ENCODE measurements at places on chromosomes 16 and 17.
A peak's percentile ranks its signal among the peaks of the same experiment; 100 is the strongest.

DNA sequence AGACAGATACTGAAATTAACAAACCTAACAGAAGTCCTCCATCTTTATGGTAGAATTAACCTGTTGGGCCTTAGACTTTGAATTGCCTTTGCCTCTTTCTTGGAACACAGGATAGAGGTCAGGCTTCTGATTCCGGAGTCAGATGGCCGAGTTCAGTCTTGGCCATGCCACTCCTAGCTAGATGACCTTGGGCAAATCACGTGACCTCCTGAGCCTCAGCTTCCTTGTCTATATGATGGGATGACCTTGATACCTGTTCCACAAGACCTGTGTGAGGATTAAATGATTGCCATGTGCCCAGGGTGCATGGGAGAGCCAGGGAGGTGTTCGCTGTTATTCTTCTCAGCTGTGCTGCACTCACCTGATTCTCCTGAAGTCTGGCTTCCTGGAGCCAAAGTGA is 161.4 kb downstream of the CMIP start:
- DNase-seq: no peak

DNA sequence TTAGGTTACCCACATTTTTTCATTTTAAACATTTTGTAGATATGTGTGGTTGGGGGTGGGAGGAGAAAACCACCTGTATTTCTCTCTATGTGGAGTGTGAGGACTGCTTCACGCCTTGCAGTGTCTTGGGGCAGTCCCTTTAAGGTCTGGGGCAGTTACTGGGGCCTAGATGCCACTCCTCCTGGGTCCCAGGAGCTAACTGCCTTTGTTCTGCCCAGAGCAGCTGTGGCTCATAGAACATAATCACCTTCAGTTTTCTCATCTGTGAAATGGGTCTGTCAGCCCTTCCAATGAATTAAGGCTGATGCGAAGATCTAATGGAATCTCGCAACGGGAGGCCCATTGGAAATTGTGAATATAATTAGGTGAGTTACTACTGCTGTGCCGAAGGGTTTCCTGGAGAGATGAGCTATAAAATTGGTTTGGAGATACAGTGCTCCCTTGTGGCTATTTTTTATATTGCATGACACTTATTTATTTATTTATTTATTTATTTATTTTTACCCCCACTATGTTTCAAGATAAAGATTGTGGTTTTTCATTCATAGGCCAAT is 22.9 kb downstream of the DHRS7C start:
- DNase-seq: no peak

- no peak for DNase-seq
Observed at GRCh38 chr16:63301349-63301748, 1265.1 kb upstream of the CDH8 start.

DNA sequence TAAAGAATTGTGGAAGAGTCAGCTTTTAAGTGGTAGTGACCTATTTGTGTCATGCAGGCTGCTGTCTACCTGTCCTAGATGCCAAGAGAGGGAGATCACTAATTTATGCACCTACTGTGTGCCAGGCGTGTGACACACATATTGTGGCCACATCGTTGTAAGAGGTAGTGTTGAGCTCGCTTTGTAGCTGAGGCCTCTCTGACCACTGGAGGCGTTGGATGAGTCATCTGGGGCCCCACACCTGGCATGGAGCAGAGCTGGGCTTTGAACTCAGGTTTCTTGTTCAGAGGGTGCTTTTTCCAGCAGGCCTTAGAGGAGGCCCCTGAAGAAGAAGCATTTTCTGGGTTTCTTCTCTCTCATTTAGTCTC is 52.3 kb upstream of the LGALS9 start:
- no peak for DNase-seq

GRCh38 chr17:72403713-72404209 is 282.9 kb downstream of the SOX9 start:
- DNase-seq: no peak

- DNase-seq: no peak
Observed at GRCh38 chr17:63735691-63736090, 5.9 kb downstream of the STRADA start.

DNA sequence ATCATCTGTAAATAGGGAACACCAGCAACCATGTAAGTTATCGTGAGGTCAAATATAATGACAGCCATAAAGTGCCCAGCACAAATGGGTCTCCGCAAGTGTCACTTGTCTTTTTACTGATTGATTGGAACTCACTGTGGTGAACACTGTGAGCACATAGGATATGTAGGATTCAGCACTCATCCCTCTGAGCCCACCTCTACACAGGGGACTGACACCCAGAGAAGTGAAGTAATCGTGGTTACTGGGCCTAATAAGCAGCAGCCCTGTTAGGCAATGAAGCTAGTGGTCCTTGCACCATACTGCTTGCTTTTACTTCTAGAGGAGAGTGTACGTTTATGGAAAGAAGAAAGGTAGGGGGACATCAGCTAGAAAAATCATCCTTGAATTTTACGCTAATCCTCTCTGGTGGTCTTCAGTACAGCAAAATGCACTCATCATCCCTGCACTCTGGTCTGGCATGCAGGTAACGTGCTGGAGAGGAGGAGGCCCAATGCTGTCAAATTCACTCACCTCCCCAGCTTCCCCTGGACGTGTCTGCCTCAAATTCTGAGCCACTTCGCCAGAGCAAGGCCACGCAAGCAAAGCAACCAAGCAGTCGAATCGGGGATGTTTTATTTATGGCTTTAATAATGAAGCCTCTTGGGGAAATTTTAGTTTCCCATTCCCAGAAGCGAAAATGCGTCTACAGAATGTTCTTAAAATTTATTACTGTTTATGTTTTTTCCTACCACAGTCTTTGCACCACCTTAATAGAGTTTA is 74.7 kb downstream of the YPEL2 start:
- DNase-seq: no peak

GRCh38 chr17:49832840-49833599 is 14.8 kb downstream of the TAC4 start:
- DNase-seq: no peak

GRCh38 chr17:34728771-34729310 is 149.5 kb downstream of the TMEM132E start:
- no peak for DNase-seq

- DNase-seq: no peak
Observed at GRCh38 chr17:78912082-78912481, 9.1 kb upstream of the CEP295NL start.

DNA sequence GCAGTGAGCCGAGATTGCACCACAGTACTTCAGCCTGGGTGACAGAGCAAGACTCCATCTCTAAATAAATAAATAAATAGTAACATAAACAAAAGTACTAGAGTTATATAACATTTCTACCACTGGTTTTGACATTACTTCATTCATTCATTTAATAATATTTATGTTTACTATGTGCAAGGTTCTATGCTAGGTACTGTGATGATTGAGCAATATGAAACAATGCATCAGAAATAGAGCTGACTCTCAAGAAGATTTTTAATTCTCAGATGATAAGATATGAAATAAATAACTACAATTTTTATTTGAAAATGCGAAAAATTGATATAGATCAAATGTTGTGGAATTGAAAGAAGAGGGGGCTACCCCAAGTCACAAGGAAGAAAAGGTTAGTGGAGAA is 8.9 kb upstream of the MED13 start:
- DNase-seq: no peak

GRCh38 chr17:38735161-38735997 is 5.2 kb downstream of the CISD3 start:
- DNase-seq: peak; percentile 58

DNA sequence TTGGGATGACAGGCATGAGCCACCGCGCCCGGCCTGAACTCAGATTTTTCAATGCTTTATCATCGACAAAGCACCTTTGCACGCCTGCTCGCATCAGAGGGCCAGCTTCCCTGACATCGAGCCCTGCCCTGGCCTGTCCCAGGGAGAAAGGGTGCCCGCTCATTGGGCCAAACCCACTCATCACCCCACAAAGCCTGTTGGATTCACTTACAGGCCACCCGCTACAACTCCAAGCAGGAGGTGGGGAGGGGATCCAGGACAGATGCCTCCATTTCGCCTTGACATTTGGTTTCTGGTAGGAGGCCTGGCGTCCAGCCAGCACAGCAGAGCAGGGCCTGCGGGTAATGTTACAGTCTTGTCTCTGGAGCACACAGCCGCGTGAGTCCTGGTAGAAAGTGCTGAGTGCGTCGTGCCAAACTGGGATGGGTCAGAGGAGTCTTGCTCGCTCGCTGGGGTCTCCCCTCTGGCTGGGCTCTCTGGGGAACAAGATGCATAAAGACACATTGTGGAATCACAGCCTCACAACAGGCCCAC is 19.8 kb downstream of the SMTNL2 start:
- DNase-seq: no peak

DNA sequence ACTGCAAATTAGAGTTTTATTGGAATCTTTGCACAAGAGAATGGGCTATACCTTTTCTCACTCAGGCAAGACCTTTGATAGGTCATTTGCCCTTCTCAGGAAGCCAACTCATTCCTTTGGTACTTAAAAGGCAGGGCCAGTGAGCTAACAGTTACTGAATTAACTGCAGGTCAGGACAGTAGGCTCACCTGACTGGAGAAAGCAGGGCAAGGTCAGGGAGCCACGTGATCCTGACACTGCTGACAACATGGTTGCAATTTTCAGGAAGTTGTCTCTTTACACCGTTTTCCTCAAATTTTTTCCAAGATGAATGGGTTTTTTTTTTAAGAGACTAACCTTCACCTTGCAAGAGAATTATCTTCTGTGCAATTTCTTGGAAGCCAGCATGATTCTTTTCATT is 21.1 kb downstream of the CPSF4L start:
- DNase-seq: no peak

DNA sequence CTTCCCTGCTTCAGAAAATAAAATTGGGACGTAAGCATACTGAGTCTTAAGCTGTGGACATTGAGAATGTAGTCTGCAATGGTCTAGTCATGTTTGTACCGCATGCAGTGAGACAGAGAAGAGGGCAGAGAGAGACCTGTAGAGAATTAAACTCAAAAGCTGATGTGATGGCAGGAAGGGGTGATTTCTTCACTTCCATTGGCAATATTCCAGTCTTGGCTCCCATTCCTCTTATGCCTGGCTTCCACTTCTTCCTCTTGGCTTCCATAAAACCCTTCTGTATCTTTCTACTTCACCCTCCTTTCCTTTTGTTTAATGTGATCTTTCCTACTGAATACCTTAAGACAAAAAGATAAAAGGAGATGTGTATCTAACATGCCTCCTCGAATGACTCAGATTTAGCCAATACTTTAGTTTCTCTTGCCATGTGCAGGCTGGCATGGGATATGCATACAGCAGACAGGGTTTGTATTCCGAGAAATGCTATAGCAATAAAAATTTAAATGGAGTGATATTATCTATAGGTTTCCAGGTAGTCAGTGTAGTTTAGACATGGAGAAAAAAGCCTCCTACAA is 423.1 kb upstream of the DYNLRB2 start:
- no peak for DNase-seq

DNA sequence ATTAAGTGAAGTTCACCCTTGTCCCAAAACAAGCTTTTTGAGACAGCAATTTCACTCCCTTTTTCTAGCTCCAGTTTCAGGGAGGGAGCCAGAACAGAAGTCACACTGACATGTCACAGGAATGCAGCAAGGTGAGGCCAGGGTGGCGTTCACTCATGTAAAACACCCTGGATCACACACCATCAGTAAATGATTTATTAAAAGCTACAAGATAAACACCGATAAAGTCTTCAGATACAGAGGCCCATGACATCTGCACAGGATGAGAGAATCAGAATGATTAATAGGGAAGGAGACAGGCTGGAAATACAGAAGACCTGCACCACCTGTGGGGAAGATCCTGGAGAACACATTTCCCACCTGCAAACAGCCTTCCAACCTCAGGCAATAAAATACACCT is 77.5 kb upstream of the DYNLRB2 start:
- DNase-seq: no peak

- no peak for DNase-seq
Observed at GRCh38 chr16:55283812-55284717, 39.9 kb upstream of the IRX6 start.

- DNase-seq: no peak
Observed at GRCh38 chr17:82216301-82217119, 3.9 kb upstream of the CCDC57 start.

All from T follicular helper cell (primary cell).